ENCODE measurements at places on chromosomes 5 and 9.

- no peak for DNase-seq
Observed at GRCh38 chr9:75551861-75552260, 338.6 kb upstream of the PCSK5 start.

- DNase-seq = no peak
Observed at GRCh38 chr9:114276908-114277821, 45.7 kb upstream of the ORM1 start.

GRCh38 chr5:137743031-137743640 lies 7.2 kb upstream of the KLHL3 start:
- peak; percentile 37 for DNase-seq

DNA sequence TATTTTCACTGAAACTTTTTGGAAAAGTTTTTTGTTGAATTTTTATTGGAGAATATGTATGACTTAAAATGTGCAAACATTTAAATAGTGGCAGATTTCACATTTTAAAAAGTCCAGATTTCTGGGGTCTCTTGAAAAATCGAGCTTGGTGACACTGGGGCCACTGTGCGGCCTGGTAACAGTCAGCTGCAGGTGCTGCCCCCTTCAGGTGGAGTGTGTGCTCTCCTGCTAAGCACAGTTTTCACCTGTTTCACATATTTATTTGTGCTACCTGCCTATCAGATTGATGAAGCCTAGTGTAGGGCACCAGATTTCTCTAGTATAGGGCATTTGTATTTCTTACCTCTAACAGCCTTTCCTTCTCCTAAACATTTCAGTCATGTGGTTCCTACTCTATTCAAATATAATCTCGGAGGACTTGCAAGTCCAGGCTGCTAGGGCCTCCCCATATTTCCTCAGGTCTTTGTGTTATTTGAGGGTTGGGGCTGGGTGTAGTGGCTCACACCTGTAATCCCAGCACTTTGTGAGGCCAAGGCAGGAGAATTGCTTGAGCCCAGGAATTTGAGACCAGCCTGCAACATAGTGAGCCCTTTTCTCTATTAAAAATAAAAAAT lies 95.8 kb upstream of the KLF9 start:
- no peak for DNase-seq

DNA sequence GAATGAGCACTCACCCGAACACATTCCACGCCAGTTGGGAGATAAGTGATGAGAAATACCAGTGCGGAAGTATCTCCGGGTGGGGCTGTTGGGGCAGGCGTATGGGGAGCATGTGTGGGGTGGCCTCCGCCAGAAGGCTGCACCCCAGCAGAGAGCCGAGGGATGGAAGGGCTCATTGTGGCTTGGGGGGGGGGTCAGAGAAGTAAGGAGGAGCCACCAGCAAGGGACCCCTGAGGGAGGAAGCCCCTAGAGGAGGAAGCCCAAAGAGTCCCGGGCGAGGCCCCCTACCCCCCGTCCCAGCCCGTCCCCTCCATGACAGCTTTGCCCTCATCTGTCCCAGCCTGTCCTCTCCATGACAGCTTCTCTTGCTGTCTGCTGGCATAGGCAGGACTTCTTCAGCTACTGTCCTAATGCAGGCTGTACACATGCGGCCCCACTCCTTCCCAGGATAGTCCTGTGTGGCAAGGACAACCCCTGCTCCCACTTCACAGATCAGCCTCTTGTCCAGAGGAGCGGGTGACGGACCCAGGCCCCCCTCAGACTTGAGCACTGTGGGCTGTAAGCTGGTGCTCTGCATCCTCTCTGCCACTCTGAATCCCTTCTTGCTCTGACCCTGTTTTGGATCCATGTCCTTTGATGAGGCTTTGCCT lies 239.6 kb downstream of the CACNA1B start:
- no peak for DNase-seq

DNA sequence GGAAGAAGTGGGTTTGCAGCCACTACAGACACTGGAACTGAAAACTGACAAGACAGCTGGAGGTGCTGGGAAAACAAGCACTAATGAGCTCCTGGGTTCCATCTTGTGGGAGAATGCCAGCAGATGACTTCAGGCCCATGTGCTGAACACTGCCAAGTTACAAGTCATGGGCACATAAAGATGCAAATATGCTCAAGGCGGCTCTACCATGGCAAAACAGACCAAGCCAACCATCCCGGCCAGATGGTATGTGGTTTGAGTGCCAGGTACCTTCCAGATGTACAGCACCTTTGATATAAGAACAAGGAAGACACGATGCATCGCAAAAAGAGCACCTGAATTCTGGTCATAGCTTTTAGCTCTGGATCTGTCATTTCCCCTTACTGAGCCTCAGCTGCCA lies 19.9 kb downstream of the TNFSF8 start:
- DNase-seq = no peak

GRCh38 chr5:72125941-72126620 lies 18.8 kb downstream of the MAP1B start:
- DNase-seq = no peak

GRCh38 chr9:122389799-122390481 lies 19.1 kb downstream of the PTGS1 start:
- no peak for DNase-seq

- no peak for DNase-seq
Observed at GRCh38 chr5:154797762-154798161, 42.6 kb downstream of the LARP1 start.

GRCh38 chr5:132837868-132838267 lies 7.4 kb upstream of the SHROOM1 start:
- no peak for DNase-seq

- DNase-seq = no peak
Observed at GRCh38 chr5:71471193-71471592, 15.7 kb downstream of the BDP1 start.

GRCh38 chr9:8436786-8437185 lies 637.2 kb upstream of the DMAC1 start:
- DNase-seq = no peak

GRCh38 chr9:83665580-83666200 lies 42.1 kb downstream of the UBQLN1 start:
- no peak for DNase-seq

GRCh38 chr5:111719773-111720172 lies 37.2 kb downstream of the NREP start:
- no peak for DNase-seq

GRCh38 chr5:139844472-139845145 lies 49.0 kb downstream of the PSD2 start:
- peak; percentile 63 for DNase-seq

DNA sequence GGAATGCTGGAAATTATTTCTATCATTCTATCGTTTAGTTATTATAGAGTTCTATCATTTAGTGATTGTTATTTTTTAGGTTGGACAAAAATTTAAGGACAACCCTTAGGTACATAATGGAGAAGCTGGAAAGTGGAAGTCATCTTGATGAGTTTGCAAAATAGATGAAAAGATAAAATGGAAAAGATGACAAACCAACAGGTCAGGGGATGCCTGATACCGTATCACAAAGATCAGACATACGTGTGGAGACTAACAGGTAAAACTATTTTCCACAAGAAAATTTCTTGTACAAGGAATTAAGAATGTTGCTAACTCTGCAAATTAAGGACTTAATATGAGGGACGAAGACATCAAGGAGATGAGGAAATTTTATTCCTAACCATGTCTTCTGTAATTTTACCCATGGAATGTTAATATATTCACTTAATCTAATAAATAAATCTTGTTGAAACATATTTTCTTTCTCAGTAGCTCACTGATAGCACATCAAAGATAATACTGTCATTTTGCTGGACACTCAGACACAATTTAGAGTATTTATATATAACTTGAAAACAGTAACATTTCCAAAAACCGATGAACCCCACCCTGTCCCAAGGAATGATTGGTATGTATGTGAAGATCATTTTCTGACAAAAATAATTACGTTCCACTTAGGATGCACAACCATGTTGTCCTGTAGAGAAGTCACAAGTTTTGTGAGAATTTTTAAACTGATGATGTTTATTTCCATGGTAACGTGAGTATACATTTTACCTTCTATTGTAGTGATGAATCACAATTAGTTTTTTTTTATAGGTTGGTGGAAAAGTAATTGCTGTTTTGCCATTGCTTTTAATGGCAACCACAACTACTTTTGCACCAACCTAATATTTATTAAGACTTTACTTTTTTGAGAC lies 2.6 kb downstream of the LURAP1L start:
- no peak for DNase-seq

DNA sequence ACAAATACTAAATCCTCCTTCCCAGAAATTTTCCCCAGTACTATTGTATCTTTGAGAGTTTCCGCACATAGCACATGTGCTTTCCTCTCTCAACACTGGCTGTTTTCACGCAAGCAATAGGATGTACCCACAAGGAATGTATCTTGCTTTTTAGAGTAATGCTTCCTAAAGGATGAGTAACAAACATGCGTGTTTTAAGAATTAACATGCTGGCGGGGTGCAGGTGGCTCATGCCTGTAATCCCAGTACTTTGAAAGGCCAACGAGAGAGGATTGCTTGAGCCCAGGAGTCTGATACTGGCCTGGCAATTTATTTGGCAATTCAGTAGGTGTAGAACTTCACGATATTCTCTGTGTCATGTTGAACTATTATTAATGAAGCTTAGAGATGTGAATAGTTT lies 4.6 kb downstream of the RUFY1 start:
- no peak for DNase-seq

DNA sequence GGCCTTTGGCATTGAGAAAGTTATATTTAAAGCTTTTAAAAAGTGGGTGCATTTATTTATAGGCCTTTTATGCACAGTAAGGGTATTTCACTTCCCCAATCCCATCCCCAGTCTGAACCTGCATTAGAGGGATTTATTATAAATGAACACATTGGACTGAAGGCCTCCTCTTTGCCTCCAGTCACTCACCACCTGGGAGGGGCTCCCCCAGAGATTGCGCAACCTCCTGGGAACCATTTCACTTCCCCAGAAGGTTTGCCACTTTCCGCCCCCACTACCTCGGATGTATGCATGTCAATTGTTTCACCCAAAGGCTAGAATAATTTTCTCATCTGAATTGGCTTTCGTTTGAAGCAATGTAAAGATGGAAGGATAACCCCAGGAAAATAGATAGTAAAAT lies 29.8 kb upstream of the VCAN start:
- no peak for DNase-seq

DNA sequence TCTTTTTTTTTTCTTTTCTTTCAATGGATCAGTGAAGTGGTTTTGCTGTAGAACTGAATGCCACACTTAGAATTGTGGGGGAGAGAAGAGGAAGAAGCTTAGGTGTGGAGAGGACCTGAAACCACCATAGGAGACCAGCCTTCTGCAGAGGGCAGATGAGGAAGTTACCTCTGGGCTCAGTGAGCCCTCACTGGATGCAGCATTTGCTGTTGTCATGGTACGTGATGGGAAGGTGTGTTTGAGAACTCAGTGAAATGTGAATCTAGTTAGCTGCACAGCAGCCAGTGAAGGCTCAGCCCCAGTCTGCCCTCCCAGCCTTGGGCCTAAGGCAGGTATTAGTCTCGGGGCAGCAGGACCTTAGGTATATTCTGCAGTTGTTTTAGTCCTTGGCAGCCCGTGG lies 17.5 kb downstream of the CYFIP2 start:
- no peak for DNase-seq

GRCh38 chr9:135508211-135508820 lies 7.8 kb downstream of the MRPS2 start:
- DNase-seq = no peak

GRCh38 chr9:18359335-18359734 lies 114.6 kb upstream of the ADAMTSL1 start:
- no peak for DNase-seq

GRCh38 chr5:36152324-36153297 lies 700 bp downstream of the SKP2 start:
- DNase-seq = no peak

GRCh38 chr9:97910357-97910756 lies 11.9 kb downstream of the TRMO start:
- no peak for DNase-seq

DNA sequence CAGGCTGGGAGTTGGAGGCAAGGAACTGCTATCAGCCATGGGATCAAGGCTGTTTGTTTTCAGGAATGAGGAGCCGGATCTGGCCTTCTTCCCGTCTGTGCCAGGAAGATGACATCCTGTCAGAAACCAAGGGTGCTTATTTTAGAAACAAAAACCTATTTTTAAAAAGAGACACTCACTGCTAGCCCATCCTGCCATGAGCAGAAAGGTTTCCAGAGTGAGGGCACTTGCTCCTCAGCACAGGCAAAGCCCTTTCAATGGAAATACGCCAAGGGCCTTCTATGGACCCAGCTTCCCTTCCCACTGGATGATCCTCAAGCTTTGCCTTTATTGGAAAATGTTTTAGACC lies 132.6 kb upstream of the FSTL4 start:
- no peak for DNase-seq

- no peak for DNase-seq
Observed at GRCh38 chr5:98492258-98492657, 281.2 kb upstream of the RGMB start.

- no peak for DNase-seq
Observed at GRCh38 chr5:83377131-83377865, 94.2 kb upstream of the VCAN start.

DNA sequence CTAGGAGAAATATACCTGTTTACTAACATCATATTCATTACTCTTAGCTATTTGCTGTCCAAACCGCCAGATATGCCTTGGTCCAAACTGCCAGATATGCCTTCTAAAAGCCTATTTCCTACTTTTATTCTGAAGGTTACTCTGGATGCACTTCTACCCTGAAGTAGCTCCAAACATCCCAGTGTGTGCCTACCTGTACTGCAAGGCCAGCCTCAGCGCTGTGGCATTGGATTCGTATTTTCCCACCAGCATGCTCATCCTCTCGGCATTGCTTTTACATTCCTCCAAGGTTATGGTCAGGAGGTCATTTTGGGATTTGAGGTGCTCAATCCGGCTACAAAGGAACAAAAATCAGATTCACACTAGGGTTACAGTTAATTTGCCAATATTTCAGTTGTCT lies 94.3 kb downstream of the DCP2 start:
- no peak for DNase-seq

DNA sequence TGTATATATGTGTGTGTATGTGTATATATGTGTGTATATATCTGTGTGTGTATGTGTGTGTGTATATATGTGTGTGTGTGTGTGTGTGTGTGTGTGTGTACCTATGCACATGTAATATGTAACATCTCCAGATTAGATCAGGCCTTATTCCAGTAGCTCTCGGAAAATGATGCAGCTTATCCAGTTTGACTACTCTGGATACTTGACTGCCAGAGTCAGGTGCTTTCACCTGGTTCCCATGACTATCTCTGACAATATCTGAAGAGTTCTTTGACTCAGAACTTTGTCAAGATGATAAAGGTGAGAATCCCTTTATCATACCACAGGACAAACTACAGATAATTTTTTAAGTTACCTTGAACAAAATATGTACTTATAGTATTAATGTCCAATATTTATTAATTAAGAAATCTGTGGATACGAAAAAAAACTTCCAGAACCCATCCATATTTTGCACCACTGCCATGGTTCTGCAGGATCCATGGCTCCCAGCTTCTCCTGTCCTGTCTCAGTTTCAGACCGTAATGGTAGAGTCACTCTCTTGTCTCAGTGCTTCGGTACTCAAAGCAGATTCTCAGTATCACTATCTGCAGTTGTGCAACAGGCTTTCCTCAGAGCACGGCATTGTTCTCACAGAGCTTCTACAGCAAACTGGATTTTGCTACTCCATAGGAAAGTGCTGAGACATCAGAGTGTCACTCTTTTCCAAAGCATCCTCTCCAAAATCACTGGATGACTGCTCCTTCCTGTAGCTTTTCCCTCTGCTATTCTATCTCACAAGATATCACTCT lies 164.4 kb upstream of the SLC12A2 start:
- DNase-seq = no peak

Data from stimulated activated CD8-positive, alpha-beta memory T cell treated with anti-CD3 and anti-CD28 coated beads, Interleukin-15, amount 100 ng/mL, for 48 hours (primary cell).